ENCODE measurements at places on chromosomes 3 and 15. TPM values are rescaled to one million over a fixed set of nuclear protein-coding genes. Genes with fewer than 3 reads are reported as not detected.

Gene SNX1
- 101 TPM for total RNA-seq

Gene PEX5L
- total RNA-seq, result not detected

Gene CLDN16
- not detected for total RNA-seq

Gene APEH
- total RNA-seq, result 105 TPM

Gene PLA2G4D
- not detected for total RNA-seq

Gene ALS2CL
- 0.99 TPM for total RNA-seq

Gene ZSCAN2
- total RNA-seq, result 20.6 TPM

Gene CYP19A1
- not detected for total RNA-seq

DNA sequence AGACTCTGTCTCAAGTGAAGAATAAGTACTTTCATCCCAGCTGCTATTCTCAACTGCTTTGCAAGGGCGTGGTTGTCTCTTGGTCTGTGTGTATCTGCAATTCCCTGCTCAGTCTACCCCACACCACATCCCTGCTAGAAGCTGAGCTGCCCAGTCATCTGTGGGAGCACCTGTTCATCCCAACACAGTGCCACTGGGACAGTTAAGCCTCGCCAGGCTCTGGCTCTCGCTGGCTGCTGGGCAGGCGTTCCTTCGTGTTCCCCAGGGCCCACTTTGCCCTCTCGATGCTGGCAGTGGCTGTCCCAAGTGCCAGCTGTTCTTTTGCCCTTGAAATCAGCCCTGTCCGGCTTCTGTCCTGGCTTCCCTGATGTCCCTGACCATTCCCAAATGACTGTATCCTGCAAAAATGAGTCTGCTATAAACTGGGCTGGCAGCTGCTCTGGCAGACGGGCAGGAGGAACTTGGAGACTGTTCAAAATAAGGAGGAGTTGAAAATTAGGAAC lies 91.6 kb upstream of the KLHL25 start:
- DNase-seq, result no peak

DNA sequence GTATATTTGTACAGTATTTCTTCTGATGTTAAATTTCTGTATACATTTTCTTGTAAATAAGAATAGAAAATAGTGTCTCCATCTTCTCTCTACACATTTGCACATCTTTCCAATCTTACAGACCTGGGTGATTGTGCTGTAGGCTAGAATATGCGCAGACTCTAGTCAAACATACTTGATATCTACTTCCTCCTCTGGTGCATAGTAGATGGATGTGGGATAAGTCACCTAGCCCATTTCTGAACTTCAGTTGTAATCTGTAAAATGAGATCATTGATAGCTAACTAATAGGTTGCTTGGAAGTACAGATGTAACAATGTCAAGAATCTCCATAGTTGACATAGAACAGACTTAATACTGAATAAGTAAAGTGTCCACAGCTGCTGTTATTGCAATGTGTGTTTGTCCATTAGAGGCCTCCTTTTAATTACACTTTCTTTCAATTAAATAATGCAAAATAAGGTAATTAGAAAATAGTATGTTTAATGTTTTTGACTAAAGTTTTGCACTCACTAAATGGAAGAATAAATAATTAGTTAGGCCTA lies 46.7 kb downstream of the ALCAM start:
- DNase-seq, result no peak

DNA sequence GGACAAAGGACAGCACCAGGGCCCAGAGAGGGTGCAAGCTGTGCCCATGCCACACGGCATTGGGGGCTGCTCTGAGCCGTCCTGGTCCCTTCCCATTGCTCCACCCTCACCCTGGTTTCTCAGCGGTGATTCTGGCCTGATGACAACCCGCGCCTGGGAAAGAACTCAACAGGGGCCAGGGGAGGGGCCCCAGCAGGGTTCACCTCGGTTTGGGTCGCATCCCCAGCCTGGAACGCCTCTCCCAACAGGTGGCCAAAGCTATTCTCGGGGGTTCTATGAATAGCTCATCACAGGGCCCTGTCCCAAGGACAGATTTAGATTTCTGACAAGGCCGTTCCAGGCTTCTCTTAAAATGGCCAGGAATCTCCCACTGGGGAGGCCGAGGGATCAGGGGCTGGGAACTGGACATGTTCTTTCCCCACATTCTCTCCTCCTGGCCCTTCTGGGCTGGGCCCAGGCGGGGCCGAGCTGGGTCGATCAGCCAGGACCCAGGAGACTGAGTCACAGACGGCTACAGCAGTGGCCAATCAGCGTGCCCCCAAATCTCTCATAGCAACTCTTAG lies 17.9 kb downstream of the GRIP2 start:
- DNase-seq, result no peak

DNA sequence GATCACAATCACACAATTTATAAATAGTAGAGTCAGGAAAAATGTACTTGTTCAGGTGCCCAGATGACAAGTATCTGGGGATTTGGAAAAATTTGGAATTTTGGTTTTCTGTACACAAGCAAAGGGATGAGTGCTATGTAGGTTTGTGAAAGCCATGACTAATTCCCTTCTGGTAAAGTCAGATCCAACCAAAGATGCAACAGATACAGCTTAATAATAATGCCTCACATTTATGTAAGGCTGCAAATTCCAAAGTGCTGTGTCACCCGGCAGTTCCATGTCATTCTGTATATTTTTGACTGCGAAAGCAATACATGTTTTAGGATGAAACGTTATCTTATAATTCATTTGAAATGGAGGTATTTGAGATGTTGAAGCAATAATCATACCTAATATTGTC lies 102.7 kb upstream of the AGBL1 start:
- no peak for DNase-seq

DNA sequence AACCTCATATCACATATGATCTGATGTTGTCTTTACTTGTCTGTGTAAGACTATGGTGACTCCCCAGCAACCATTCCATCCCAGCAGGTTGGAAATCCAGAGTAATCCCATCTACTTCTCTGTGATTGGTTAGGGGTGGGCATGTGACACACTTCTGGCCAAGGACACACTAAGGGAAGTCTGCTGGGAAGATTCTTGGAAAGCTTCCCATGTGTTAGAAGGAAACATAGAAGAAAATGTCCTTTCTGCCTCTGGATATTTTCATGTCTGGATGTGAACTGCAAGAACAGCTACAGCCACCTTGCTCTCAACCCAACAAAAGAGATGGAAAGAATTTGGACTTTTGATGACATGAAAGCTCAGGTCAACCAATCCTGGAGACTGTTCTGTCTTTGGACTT lies 2.6 kb upstream of the UBE2Q2 start:
- DNase-seq, result no peak

DNA sequence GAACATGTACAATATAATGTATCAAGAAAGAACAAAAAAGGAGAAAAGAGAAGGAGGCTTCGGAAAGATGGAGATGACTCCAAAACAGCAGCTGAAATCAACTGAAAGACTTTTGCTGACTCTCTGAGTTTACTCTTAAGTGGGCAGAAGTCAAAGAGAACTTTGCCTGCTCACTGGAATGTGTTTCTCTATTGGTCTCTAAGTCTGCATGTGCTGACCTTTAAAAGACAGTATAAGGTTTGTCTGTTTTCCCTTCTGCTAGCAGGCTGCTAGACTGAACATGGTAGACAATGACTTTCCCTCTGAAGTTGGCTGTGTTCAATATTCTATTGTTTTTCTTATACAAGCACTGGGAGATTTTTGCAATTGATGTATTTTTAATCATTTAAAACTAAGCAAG lies 7.2 kb upstream of the MAP4 start:
- DNase-seq, result no peak

DNA sequence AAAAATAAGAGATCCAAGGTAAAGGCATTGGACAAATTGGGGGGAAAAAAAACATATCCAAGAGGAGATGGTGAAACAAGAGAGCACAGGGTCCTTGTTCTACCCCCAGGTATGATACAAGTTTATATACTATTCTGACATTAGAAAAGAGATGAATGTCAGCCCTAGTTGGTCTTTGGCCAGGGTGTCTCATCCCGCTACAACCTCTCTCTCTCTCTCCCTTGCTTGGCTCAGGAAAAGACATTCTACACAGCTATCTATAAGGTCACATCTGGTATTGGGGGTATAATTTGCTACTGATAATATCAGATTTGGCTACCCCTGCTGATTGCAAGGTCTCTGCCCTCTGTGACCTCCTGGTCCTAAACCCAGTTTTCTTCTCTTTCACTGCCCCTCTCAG lies 117.2 kb downstream of the GOLIM4 start:
- DNase-seq, result no peak

DNA sequence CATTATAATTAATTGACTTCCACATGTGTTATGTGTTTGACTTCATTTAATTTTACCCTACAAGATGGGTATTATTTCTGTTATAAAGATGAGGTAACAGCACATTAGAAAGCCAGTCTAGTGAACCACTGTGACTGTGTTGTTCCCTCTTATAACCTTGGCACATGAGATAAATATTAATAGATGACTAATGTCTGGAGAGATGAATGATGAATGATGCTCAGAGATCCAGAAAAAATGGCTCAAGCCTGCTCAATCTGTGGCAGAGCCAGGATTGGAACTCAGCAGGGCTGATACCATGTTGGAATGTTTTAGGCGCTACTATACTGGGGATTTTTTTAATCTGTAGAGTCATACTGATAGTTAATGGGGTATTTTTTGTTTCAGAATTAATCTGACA lies 118.8 kb upstream of the PTX3 start:
- no peak for DNase-seq

GRCh38 chr15:43238671-43239131 lies 17.9 kb upstream of the EPB42 start:
- no peak for DNase-seq

- no peak for DNase-seq
Measured at GRCh38 chr15:97504031-97504792, 456.3 kb upstream of the ARRDC4 start.

DNA sequence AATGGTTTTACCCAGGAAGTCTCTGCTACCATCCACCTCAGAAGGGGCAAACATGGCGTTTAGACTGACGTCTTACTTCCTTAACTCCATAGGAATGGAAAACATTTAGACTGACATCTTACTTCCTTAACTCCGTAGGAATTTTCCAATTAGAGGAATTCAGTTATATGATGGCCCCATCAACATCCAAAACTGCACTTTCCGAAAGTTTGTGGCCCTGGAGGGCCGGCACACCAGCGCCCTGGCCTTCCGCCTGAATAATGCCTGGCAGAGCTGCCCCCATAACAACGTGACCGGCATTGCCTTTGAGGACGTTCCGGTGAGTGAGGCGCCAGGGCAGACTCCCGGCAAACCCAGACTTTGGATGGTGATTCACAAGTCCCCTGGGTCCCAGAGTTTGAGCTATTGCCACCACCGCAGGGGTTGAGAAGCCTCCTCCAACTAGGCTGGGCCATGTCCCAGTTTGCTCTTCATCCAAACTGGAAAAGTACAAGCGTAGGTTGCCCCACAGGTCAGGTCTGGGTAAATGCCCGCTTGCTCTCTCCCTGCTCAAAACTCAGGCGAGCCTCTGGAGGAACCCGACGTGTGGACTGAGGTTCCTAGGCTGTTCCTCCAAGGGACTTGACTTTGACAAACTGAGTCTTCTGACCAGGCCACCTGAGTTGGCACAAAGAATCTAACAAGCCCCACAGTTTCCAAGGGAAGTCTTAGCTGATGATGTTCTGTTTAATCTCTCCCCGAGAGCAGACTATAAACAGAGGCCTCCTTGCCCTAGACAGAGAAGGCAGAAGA lies 57.7 kb downstream of the MESD start:
- DNase-seq, result no peak

DNA sequence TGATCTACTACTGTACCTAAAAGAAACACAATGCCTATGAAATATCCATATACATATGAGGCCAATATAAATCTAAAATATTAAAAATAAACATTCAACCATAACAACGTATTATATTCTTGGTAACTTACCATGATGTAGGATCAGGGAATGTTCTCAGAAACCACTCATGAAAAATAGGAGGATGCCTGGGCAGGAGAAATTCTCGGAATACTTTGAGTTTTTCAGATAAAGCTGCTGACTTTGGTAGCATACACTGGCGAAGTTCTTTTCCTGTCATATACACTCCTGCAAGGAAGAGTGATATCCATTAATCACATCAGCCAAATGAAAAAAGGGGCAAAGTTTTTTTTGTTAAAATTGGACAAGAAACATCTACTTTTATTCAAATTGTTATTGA lies 11.3 kb upstream of the XRN1 start:
- DNase-seq, result no peak

GRCh38 chr3:17459470-17459993 lies 282.9 kb downstream of the TBC1D5 start:
- no peak for DNase-seq

DNA sequence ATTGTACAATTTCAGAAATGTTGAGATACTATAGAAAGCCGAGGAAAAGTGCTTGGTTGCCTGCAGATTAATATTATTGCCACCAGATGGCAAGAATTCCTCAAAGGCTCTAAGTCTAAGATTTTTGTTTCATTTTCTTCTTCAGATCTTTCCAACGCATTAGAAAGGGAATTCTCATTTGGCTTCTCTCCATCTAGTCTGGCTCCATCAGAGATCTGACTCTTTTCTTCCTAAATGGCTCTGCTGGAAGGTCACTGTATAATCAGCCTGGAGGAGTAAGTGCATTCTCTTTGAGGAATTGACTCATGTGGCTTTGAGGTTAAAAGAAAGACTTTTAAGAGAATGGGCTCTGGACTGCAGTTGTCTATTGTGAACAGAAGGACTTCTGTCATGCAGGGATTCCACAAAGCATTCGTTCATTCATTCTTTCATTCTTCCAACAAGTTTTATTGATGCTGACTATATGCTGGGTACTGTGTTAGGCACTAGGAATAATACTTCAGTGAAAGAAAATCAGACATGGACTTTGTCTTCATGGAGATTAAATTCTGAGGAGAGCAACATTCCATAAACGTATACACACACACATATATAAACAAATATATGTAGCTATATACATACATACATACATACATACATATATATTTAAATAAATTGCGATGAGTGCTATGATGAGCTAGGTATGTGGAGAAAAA lies 55.3 kb downstream of the SLC28A2 start:
- no peak for DNase-seq

- no peak for DNase-seq
Measured at GRCh38 chr3:121894301-121894990, at the start of gene SLC15A2. TSS of gene SLC15A2 (plus strand) at chr3:121894401. CDS start at chr3:121894477, 76 bp downstream.

- no peak for DNase-seq
Measured at GRCh38 chr3:115691964-115692363, 68.7 kb downstream of the GAP43 start.

- no peak for DNase-seq
Measured at GRCh38 chr3:124044956-124045355, 53.0 kb upstream of the ROPN1 start.

GRCh38 chr3:184716622-184717398 lies 4.9 kb upstream of the MAGEF1 start:
- DNase-seq, result peak; percentile 80
